HuH-7.5 (cell line): ENCODE measurements at places on chromosomes 2 and 18.

- no peak for DNase-seq
Observed at GRCh38 chr18:40577239-40577980, 1377.6 kb upstream of the PIK3C3 start.

DNA sequence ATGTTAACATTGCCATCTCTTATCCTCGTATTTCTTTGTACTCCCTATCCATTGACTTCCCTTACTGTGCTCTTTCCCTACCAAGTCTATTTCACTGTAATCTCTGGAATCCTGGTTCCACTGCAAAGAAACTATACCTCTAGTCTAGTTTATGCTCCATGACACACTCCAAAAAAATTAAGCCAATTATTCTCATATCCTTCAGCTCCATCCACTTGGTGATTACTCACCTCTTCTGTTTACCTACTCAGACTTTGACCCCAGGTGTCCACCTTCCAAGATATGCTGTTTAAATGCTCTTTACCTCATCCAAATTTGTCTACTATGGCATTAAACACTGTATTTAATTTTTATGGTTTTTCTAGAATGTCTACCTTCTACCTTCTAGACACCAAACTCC is 137.9 kb downstream of the ATAD2B start:
- no peak for DNase-seq

GRCh38 chr18:21406116-21406515 is 164.1 kb downstream of the GREB1L start:
- DNase-seq = no peak

DNA sequence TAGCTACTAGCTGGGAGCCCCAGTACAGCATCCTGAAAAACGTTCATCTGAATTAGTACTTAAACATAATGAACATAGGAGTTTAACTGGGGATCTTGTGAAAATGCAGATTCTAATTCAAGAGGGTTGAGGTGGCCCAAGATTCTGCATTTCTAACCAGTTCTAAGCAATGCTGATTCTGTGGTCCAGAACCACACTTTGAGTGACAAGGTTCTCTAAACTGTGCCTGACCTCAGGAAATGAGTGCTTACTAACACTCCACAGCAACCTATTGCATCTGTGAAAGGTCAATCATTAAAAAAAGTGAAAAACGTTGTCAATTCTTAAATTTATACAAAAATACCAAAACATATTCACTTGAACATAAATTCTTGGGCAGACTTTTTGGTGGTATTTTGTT is 157.1 kb upstream of the ZFP36L2 start:
- no peak for DNase-seq

DNA sequence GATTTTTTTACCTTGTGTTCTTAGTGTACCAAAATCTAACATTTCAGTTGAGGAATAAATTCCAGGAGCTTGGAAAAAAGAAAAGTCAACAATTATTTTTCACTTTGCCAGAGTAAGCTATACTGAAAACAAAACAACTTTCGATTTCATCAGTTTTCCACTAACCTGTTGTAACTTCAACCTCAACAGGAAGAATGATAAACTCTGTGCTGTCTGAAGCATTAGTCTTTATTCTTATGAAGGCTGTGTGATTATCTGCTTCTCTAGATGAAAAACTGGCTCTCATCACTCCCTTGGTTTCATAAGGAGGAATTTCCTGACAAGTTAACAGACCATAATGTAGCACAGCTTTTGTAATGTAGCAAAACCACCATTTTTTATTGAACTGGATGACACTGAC is 121.2 kb downstream of the ZAP70 start:
- no peak for DNase-seq

DNA sequence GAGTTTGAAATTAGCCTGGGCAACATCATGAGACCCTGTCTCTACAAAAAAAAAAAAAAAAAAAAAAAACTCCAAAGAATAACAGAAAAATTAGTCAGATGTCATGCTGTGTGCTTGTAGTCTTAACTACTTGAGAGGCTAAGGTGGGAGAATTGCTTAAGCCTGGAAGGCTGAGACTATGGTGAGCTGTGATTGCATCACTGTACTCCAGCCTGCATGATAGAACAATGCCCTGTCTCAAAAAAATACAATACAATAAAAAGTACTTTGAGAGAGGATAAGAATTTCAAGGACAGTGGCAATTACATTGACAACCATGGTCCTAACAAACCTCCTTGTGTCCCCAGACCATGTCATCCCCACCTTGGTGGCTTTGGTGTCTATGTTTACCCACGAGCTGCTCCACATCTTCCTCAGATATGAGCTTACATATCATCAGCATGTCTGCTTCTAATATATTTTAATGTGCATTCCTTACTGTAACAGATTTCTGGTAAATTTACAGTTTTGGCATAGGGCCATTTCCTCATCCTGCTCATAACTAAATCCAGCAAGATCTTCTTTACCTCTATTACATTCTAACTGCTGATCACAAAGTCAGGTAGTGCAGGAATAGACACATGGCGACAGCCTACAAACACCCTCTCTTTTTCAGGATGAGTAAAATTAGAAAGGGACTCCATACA is 437.7 kb upstream of the HNRNPA3 start:
- no peak for DNase-seq

DNA sequence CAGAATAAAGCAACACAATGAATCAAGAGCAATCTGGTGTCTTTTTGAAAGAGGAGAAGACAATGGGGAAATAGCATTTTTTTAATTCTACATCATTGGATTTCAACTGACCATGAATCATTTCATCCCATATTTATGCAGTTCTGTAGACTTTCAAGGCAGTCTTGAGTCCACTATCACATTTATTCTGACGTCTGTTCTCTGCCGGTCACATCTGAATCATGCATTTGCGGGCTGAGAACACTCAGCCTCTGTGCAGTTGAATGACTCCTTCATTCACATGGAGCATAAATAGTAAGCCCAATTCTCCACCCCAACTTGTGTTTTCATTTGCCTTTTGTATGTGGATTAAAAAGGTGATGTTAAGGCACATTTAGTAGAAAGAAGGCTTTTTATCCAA is 128.2 kb downstream of the AKAIN1 start:
- DNase-seq = no peak

- DNase-seq = peak; percentile 7
Observed at GRCh38 chr18:63518178-63519012, 23.8 kb upstream of the SERPINB12 start.

DNA sequence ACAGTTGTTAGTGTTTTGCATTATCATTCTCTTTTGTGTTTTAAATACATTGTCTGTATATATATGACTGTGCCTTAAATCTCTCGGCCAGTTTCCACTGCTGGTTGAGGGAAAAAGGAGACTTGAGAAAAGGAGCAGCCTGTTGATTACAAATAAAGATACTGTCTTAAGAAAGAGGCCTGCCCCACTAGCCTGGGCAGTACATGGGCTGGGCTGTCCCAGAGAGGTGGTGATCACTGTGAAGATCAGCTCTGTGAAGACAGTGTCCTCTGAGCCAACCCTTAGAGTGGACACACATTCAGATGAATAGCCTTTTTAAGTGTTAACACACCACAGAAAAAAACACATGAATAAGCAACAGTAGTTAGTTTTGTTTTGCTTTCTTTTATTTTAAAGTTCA is 10.0 kb upstream of the OTX1 start:
- DNase-seq = no peak

DNA sequence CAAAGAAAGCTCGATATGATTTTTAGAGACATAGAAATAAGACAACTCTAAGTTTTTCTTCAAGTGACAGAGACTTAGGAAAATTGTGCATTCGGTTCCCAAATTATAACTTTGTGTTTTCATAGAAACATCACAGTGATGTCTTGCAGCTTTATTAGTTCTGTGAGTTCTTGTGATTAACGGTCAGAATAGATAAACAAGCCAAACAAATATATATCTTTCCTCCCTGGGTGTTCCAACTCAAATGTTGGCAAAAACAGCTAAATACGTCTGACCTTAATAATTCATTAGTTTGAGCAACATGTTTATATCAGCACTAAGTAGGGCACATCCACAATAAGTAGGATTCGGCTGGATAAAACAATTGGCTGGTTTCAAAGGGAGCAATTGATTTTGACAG is 47.6 kb downstream of the DTNA start:
- no peak for DNase-seq

DNA sequence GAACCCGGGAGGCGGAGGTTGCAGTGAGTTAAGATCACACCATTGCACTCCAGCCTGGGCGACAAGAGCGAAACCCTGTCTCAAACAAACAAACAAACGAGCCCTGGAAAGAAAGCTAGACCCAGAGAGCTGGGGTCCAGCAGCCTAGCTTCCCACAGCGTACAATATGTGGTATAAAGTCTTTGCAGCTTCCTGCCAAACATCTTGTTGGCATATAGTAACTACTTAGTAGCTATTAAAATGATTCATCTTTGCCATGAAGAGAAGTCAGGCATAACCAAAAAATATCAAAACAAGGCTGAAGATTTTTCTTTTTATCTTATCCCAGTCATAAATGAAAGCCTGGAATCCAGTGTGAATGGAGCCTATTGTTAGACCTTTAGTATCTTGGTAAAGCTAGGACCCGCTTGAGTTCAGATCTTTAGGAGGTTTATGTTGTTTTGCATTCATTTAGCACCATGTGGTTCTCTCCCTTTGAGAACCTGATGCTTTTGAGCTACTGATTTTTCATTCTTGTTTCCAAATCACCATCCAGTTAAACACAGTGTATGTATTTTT is 139.7 kb upstream of the NOSTRIN start:
- DNase-seq = no peak

DNA sequence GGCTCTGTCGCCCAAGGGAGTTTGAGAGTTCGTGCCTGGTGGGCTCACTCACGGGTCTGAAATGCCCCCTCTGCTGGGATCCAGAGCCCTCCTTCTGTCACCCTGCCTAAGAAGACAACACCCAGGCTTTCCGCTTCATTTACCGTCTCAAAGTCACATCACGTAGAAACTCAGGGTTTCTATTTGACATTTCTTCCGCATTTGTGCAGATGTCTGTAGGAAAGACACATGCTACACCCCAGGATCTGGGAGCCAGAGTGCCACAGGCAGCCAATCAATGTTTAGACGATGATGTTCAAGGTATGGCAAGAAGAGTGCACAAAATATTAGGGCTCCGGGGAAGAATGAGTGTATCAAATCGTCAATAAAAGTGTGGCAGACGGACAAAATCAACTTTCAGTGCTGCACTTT is 24.4 kb upstream of the ACKR3 start:
- no peak for DNase-seq

- no peak for DNase-seq
Observed at GRCh38 chr2:200509235-200509611, 645 bp downstream of the KCTD18 start.
